ENCODE measurements at places on chromosomes 16 and 17.

GRCh38 chr17:60920107-60920506, 242.5 kb downstream of the BCAS3 start:
- DNase-seq, result no peak

DNA sequence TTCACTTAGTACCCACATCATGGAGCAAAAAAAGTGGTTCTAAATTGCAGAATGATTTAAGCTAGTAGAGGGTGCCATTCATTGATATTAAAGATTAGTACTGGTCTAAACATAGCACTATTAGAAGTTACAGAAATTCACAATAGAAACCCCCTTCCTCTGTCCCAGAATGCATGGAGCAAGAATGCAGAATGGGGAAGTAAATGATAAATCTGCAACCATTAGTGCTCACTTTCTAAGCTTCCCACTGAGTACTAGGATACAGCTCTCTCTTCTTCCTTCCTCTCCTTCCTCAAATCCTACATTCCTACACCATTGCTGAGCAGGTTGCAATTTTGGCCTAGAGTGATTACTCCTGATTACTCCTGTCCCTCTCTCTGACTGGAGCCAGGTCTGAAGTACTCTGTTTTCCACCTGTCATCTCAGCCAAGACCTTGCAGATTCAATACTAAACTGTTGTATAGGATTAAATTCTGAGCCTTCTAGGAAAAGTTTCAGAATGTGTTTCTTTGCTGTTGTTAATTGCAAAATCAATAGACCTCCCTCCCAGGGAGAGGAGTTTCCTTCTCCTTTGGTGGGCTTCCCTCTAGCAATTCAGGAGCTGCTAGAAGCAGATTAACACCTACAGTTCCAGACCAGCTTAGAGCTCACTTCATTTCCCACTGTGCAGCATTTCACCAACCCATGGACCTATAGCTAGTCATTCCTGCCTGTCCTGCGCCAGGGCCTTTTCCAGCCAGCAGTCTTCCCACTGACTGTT, 165.5 kb upstream of the TBX2 start:
- no peak for DNase-seq

- no peak for DNase-seq
These were observed 379.8 kb downstream of the UTP18 start for GRCh38 chr17:51640108-51640622.

- no peak for DNase-seq
These were observed 10.8 kb upstream of the ITGA3 start for GRCh38 chr17:50045154-50045553.

- DNase-seq, result no peak
These were observed 170.7 kb downstream of the NTN1 start for GRCh38 chr17:9192010-9192409.

- no peak for DNase-seq
These were observed 32.5 kb downstream of the BAIAP2 start for GRCh38 chr17:81067391-81067811.

- no peak for DNase-seq
These were observed 3.8 kb upstream of the CD7 start for GRCh38 chr17:82320956-82321927.

- no peak for DNase-seq
These were observed 298.2 kb downstream of the HAPSTR1 start for GRCh38 chr16:9389543-9390207.

DNA sequence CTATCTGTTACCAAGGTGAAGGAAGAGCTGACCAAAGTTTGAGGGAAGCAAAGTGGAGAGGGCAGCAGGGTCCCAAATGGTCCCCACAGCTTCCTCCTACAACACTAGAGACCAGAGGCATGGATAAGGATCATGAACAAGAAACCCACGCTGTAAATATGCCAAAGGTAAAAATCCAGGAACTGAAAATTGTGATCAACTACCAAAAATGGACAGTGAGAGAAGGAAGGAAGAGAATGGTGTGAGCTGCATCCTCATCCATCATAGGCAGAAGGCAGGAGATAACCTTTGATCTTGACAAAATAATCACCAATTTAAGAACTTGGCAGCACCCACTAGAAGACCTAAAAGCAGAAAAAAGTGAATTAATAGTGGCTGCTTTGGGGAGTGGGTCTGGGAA, 66.2 kb downstream of the CYTH1 start:
- no peak for DNase-seq

DNA sequence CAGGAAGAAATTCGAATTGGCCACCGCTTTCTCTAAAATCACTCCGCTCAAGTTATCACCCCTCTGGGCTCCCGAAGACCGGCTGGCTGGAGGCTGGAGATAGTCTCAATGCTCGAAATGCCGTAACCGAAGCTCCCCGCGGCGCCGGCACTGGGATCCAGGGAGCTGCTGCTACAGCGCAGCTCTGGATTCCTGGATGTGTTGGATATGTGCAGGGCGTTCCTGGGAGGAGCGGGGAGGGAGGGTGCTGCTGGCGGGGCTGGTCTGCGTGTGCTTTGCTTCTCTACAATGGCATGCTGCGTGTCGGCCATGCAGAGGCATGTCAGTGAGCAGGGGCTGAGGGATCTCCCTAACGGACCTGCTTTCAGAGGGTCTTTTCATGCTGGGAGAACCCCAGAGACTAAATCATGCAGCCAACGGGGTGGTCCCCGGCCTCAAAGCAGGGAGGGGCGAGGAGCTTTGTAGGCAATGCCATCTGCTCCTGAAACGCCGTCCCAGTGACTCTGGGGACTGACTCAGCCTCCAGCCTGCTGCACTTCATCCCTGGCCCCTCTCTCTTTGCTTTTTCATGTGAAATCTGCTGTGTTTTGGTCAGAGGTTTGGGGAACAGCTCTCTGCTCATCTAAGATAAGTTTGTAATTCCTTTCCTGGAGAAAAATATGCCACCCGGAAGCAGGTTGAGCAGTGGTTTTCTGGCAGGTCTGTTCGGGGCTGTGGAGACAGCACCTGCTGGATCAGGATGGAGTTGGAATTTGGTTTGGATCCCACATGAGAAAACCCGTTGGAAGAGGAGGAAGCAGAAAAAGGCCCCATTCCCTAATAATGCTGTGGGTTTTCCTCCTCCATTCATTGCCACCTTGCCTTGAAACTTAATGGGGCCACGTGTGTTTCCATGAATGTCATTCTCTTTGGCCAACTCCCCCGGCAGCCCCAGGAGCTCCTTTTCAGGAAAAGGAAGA, 311.4 kb downstream of the SEC14L1 start:
- DNase-seq, result peak; percentile 57

- no peak for DNase-seq
These were observed 128.9 kb downstream of the MRM1 start for GRCh38 chr17:36730095-36730808.

- DNase-seq, result no peak
These were observed 37.5 kb upstream of the GSG1L start for GRCh38 chr16:28100810-28101532.

- no peak for DNase-seq
These were observed 46.4 kb downstream of the SLFN5 start for GRCh38 chr17:35289222-35289621.

DNA sequence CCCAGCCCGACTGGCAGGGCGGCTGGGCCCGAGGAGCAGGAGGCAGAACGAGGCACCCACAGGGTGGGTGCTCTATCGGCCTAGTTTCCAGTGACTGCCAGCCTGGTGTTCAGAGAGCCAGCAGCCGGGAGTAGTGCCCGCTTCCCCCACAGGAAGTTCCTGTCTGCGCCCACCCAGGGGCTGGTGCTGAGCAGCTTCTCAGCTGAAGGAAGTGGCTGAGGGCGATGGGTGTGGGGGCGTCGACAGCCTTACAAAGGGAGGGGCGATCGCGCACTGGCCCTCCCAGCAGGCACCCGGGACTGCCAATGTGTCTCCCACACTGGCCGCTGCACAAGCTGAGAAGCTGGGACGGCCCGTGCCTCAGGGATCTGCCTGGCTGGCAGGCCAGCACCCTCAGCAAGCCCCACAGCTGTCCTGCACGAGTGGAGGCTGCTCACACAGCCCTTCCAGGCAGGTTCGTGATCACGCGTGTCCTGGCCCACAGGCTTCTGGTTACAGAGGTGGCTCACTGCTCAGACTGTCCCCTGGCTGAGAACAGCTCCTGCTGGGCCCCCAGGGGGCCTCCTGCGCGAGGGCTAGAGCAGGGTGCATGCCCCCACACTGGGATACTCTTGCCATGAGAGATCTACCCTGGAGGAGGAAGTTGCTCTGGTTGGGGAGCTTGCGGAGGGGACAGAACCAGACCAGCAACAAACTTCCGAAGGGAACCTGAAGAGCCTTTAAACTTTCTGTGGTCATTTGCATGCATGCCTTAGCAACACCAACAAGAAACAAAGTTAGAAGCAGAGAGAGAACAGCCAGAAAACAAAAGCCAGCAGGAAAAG, 2.5 kb downstream of the RNF166 start:
- no peak for DNase-seq

GRCh38 chr17:72928454-72929136, 163.9 kb downstream of the SLC39A11 start:
- no peak for DNase-seq

DNA sequence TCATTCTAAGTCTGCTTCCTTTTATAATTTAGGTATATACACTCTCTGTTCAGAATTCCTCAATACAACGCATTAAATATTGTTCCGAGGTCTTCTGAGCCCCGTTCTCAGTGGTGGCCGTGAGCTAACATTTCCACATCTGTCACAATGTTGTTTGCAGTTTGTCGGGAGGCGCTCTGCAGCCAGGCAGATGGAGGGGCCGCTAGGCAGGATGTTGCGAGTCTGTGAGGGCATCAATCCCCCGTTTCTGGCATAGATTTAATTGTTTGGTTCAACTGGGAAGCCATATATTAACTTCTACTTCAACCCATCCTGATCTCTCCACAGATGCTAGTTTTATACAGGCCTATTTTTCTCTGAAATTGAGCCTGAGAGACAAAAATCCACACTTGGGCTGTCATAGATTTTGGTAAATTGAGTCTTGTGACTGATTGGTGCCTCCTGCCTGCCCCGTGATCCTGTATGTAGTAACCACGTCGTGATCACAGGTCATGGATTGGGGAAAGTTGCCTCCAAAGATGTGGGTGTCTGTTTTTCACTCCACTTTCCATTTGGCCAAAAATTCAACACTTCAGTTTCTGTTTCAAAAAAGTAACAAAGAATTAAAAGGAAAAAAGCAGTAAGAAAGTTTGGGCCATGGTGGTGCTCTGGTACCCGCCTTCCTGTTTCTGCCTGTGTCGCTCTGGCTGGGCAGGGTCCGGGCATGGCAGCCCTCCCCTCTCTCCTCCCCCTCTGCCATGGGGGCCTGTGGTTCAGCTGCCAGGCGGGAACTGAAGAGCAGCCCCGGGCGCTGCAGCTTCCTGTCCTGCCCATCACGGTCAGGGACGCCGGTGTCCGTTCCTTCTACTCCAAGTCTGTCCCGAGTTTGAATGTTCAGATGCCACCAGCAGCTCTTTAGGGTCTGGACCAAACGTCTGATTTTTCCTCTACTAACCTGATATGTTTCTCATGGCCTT, 41.5 kb downstream of the RPTOR start:
- DNase-seq, result no peak

GRCh38 chr17:61399131-61400065, at the start of gene TBX2:
TSS of gene TBX2 (plus strand) at chr17:61399843. CDS start at chr17:61400177, 334 bp downstream.
- no peak for DNase-seq

DNA sequence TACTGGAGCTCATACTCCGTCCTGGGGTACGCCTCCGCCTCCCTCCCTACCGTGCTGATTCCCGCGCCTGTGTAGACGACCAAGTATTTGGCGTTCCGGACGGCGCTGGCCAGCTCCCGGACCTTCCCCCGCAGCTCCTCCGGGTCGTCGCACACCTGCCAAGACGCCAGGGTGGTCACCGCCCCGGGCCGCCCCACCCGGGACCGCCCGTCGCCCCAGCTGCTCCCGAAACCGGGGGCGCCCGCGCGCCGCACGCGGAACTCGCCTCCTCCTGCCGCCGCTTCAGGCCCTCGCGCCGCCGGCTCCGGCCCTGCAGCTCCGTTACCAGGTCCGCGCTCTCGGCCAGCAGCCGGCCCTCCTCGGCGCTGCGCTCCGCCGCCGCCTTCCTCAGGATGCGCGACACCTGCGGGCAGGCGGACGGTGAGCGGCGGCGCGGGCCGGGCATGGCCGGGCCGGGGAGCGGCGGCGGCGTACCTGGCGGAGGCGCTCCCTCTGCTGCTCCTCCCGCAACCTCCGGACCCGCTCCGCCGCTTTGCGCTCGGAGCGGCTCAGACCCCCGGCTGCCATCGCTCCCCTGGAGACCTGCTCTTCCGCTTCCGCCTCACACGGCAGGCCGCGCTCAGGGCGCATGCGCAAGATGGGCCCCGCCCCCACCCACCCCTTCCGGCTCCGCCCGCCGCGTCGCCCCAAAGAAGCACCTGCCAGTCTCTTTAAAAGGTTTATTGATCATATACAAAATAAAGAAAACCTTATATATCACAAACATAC, at the start of gene SIRT7:
SIRT7 (minus strand) TSS at position 612 of the 768 bp plus-strand sequence; CDS start at position 567, 45 bp downstream.
- DNase-seq, result peak; percentile 44

GRCh38 chr16:89246903-89247733, 29.6 kb downstream of the ZNF778 start:
- DNase-seq, result peak; percentile 73

DNA sequence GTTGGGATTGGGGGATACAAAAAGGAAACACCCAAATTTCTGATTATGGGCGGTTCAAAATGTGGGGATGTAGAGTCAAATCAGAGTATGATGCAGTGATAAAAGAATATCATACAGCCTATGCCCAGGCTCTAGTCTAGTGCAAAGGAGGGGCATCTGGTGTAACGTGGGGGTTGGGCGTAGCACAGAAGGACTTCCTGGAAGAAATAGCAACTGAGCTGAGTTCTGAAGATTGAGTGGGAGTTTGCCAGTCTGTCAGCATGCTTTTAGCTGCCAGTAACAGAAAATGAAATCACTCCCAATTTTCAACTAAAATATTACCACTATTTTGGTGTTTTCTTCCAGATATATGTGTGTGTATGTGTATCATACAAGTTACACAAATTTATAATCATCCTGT, 196.9 kb downstream of the SPECC1 start:
- no peak for DNase-seq

DNA sequence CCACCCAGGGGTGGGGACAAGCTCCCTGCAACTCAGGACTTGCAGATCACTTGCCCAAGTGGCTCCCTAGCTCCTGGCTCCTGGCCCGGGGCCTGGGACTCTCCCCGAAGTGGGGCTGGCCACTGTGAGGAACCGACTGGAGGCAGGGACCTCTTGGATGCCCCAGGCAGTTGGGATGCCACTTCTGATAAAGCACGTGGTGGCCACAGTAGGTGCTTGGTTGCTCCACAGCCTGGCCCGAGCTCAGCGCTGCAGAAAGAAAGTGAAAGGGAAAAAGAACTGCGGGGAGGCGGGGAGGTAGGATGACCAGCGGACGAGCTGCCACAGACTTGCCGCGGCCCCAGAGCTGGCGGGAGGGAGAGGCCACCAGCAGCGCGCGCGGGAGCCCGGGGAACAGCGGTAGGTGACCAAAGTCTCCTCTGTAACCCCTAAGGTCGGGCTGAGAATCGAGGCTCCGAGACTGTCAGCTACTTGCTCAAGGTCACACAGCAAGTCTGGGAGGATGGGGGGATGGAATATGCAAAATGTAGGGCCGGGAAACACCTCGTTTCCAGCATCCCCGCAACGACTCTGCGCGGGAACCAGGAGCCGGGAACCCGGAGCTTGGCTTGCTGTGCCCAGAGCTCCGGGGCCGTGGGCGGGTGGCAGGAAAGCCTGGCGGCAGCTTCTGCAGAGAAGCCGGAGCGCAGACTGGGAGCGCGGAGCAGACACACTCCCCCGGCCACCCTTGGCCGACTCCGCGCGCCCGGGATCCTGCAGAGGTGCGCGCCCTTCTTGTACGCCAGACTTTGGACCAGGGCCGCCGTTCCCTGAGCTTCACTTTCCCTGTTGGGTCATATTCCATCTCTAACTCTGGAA, 1.9 kb downstream of the CIITA start:
- no peak for DNase-seq

GRCh38 chr16:18816286-18816685, 14.9 kb upstream of the ARL6IP1 start:
- no peak for DNase-seq
